Pulmonary artery endothelial cell (primary cell): ENCODE measurements at places on chromosomes 6 and 20. TPM values are rescaled to one million over a fixed set of nuclear protein-coding genes. Genes with fewer than 3 reads are reported as not detected.

DNA sequence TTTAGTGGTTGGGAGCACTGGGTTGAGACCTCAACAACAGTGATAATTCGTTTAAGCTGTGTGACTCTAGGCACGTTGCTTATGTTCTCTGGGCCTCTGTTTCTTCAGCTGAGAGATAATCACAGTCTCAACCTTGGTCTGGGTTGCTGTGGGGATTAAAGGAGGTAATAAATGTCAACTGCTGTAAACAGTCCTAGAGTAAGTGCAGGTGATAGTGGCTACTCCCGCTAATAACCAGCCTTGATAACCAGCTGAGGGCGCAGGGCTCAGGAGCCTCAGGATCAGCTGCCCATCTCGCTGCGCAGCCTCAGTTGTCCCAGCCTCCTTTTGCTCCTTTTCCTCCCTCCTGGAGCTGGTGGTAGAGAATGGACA, 58.0 kb downstream of the JARID2 start:
- DNase-seq: no peak

DNA sequence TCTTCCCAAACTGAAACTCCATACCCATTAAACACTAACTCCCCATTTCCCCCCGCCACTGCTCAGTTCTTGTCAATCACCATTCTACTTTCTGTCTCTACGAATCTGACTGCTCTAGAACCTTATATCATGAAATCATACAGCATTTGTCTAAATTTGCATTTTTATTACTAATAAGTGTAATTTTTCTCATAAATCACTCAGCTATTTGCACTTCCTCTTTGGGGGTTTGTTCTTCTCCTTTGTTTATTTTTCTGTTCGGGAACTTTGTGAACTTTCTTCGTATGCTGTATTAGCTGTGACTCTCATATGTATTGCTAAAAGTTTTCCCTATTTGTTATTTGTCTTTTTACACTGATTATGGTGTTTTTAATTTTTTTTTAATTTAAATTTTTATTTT, 152.2 kb downstream of the SLC16A10 start:
- no peak for DNase-seq

DNA sequence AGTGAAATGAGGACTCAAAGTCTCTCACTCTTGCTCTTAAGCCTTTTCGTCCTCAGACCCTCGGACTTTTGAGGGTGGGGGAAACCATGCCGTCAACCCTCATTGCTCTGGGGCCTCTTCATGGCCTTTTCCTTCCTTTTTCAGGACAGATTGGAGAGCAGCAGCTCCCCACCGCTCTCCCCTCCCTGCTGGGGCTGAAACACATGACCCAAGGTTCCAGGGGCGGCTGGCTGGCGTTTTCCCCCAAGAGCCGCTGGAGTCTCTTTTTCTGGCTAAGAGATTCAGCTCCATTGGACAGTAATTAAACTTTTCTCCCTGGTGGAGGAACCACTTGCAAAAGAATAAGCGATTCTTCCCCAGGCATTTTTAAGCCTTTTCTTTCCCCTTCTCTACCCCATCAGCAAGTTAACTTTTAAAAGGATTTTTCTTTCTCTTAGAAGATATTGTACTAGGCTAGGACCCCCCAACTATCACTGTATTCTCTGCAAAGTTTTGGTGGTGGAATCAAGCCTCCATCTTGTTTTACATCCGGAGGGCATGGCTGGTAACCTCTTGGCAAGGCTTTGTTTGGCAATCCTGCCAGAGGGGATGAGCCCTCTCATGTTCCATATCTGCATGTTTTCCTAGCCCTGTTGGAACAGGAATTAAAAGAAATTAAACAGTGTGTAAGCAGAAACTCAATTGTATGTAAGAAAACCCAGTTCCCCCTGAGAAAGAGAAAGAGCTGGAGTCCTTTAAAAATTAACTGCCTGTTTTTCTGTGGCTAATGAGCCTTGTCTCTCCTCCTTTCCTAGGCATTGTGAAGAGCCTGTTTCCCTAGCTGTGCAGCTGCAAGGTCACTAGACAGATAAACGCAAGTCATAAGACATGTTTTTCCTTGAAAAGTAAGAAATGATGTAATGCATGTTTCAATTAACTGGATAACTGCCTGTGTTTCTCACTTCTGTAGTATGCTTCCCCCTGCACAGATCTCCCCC, 100.8 kb upstream of the GPR6 start:
- no peak for DNase-seq

- peak; percentile 35 for DNase-seq
These were observed 16.5 kb upstream of the TINAG start for GRCh38 chr6:54291738-54292137.

TULP1 gene
- total RNA-seq: not detected in 2 replicates

GRCh38 chr6:119337252-119337651, 12.3 kb downstream of the MAN1A1 start:
- no peak for DNase-seq

DNA sequence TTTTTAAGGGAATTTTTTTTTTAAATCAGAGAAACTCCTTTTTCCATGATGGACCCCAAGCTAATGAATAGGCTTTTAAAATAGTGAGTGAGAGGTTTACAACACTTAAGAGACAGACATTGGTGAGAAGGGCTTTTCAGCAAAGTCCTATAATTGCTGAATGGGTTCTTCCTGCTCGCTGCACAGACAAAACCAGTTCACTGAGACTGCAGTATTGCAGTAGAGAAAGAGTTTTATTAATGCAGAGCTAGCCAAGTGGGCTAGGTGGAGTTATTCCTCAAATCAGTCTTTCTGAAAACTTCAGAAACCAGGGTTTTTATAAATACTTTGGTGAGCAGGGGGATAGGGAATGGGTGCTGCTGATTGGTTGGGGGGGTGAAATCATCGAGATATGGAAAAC, 3.2 kb upstream of the SLC2A10 start:
- no peak for DNase-seq

DNA sequence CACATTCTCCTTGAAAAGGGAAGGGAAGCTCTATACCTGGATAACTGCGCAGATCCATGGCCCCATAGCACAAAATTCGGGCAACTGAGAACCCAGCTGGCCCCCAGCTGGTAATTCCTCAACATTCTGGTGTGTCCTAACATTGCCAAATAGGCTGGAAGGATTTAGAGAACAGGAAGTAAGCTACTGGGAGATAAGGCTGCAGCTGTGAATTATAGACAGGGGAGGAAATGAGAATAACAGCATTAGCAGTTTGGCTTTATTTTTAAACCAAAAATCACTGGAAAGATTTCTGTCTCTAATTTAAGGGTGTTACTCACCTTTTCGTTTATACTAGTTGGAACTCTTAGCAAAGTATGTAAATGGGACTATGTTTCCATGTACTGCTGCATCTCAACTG, 97.2 kb downstream of the TULP4 start:
- peak; percentile 85 for DNase-seq

SLC13A3 gene
- 0.04 and 0.40 TPM in 2 replicates for total RNA-seq

- DNase-seq: no peak
These were observed 6.9 kb upstream of the ZBTB12 start for GRCh38 chr6:31908791-31909190.

GRCh38 chr6:132341646-132342045, 59.6 kb downstream of the MOXD1 start:
- DNase-seq: no peak

MMP24 gene
- 0.33 and 0.78 TPM in 2 replicates for total RNA-seq

GRCh38 chr6:43308101-43308989, at the start of gene CRIP3:
Gene CRIP3, minus strand, starts transcription at chr6:43308826. Its CDS starts 34 bp downstream, at chr6:43308792.
- DNase-seq: no peak

- DNase-seq: peak; percentile 60
These were observed 5.6 kb upstream of the HLA-DOA start for GRCh38 chr6:33014841-33015634.

DNA sequence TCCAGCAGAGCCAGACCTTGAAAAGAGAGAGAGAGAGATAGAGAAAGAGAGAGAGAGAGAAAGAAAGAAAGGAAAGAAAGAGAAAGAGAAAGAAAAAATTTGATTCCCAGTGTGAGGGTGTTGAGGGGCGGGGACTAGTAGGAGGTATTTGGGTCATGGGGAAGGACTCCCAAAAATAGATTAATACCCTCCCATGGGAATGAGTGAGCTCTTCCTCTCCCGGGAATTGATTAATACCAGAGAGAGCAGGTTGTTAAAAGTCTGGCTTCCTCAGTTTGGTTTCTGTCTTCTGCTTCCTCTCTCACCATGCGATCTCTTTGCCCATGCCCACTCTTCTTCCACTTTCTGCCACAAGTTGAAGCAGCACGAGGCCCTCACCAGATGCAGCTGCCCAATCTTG, 28.8 kb upstream of the CFAP206 start:
- DNase-seq: no peak

DNA sequence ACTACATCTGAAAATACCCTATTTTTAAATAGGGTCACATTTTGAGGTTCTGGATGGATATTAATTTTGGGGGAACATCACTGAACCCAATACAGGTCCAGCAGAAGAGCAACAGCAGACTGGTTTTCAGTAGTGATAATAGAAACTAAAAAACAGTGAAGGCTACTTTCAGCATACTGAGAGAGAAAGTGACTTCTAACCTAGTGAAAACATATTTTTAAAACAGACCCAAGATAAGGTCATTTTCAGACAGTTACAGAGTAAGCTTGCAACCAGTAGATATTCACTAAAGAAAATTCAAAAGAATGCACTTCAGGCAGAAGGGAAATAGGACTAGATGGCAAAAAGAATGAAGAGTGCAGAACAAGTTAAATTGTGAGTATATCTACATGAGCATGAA, 42.0 kb upstream of the TMEM244 start:
- no peak for DNase-seq

GRCh38 chr20:15889514-15890256, 683.6 kb downstream of the KIF16B start:
- no peak for DNase-seq

DNA sequence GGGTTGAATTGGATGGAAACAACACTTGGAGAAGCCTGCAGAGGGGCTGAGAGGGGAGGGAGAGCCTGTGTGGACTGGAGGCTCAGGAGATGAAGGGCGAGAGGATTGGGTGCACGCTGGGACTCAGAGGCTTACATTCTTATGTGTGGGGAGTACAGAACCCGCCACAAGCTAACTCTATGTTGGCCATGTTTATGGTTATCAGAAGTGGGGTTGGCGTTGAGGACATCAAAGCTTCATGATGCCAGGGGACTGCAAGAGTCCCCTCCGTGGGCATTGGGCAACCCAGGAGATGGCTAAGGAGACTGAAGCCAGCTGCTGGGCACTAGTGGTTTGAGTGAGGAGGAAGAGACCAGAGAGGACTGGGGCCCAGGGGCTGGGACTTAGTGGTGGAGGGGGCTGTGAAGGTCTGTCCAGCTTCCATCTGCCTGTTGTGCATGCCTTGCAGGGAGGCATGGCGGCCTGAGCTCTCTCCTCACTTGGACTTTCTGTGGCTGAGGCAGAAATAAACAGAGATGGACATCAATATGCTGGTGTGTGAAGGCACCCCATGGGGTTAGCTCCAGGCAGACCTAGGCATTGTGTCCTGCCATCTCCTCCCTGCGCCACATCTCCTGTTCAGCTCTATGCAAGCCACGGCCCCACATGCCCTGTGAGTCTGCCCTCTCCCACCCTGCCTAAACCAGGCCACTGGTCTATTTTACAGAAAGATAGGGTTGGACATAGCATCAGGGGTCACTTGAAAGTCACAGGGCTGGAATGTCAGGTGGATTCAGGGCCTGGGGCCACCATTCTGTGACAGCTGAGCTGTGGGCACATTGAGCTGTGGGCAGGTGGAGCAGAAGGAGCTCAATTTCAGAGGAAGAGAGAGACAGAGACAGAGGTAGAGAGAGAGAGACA, 61.6 kb downstream of the PHACTR3 start:
- DNase-seq: no peak

FGD2 gene
- total RNA-seq: not detected in 2 replicates

- no peak for DNase-seq
These were observed 787 bp upstream of the CARMIL1 start for GRCh38 chr6:25278261-25278913.

- DNase-seq: no peak
These were observed 78.1 kb downstream of the MAP3K7 start for GRCh38 chr6:90508753-90509152.

GNMT gene
- total RNA-seq: 0.13 and 0.21 TPM in 2 replicates

DNA sequence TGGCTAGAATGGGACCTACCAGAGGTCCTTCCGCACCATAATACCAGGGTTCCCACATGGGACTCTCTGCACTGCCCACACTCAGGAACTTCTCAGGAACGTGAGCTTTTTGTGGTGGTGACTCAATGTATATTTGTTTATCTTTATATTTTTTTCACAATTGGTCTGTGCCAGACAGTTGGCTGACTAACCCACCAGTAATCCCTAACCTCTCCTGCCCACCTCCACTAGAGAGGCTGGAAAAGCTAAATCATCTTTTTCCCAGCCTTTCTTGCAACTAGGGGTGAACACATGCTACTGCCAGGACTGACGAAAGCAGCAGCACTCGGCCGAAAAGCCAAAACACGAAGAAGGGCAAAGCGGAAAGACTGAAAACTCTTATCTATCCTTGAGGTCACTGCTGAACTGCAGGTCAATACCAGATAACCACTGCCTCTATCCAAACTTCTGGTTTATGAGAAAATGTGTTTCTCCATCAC, 112.9 kb downstream of the TRERF1 start:
- DNase-seq: peak; percentile 27

LY6G6D gene
- total RNA-seq: not detected in 2 replicates

DNA sequence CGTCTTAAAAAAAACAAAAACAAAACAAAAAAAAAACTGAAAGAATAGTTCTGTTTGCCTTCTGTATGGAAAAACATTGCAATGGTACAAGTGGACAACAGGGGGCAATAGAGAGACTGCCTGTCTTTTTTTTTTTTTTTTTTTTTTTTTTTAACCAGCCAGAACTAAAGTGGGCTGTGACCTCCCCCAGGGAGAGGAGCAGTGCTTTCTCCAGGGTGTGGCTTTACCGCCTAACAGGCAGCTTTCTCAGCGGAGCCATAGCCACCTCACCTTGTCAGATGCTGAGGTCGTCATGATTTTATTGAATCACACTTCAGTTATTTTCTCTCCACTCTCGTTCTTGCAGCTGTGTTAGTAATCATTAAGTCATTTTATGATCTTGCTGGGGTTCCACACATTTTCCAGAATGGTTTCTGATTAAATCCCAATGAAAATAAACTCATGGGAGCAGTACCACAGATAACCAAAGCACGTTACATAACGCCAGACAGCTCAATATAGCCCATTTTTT, 78.4 kb downstream of the GMPR start:
- no peak for DNase-seq

DNA sequence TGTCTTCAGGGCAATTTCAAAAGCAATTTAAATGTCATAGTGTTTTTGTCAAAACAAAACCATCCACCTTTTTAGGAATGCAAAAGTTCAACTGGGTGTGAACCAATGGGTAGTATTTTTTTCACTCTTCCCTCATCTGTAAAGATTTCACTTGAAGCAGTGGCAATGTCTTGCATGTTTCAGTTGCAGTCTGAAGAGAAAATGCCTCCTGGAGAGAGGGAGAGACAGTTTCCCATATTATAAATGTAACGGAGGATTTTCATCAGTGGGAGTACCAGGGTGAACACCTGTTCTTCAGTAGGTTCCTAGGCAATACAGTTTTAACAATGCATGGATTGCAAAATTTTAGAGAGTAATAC, 3.3 kb downstream of the FOXQ1 start:
- DNase-seq: no peak

- no peak for DNase-seq
These were observed 402.2 kb downstream of the GJA1 start for GRCh38 chr6:121837545-121838229.

GRCh38 chr20:33063271-33063670, 9.6 kb downstream of the BPIFB3 start:
- DNase-seq: no peak
